ENCODE measurements at places on chromosomes 3 and 15.

DNA sequence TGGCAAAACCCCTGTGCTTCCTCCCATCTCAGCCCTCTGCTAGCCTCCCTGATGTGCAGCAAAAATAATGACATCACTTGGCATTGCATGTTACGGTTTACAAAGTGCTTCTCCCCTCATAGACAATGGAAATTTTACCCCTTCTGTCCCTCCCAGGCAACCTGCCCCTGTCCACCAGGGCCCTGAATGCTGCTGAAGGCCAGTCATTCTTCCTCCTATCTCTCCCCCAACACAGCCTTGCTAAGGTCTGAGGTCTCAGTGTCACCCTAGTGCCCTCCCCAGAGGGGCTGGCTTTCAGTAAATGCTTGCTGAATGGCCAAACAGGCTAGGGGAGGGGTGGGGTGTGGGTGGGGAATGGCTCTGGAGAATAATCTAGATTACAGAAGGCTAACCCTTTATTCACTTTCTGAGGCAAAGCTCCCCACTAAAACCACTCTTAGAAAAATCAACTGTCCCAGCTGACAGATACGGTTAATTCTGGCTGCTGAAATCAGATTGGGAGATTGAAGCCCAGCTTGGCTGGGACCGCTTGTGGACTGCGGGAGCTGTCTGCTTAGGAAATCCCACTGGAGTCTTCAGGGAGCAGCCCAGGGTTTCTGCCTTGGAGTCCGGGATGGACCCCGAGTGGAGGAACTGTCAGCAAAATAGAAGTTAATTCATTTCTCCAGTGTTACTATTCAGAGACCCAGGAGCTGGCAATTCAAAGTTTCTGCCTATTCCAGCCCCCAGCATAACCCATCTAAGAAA, 22.9 kb downstream of the ANP32A start:
- no peak for DNase-seq

DNA sequence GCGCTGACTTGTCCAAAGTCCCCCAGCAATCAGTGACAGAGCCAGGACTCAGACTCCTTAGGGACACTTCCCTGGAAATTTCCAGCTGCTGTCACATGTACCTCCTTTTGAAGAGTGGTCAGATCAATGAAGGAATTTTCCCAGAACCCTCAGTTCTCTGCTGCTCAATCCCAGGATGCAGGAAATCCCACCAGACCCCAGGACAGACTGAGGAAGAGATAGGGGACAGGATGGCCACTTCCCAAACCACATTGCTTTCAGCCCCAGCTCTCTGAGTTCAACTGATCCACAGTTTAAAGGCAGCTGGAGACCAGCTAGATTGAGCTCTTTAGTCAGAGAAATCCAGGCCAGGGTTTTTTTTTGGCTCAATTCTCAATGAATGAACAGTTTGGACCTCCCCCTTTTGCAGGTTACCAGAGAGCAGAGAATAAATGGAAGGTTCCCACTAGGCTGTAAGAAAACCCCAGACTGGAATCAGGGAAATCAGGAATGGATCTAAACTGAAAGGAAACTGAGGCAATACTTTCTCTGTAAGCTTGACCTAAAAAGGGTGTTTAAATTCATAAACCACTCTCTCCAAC, 1.5 kb downstream of the CYP1A1 start:
- no peak for DNase-seq

DNA sequence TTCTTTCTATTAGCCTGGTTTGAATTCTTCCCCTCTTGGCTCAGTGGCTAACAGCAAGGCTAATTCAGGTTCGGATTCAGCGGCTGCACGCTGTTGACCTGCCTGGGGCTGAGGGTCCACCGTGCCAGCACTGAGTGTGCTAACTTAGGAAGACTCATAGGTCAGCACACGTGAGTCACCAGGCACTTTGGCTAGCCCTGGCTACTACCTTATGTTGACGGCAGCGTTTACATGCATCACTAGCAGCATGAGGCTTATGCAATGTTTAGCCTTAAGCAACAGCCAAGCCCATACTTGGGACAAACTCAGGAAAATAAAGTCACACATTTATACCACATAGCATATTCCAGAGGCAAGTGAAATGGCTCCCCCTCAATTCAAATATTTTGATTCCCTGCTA, 137.7 kb downstream of the RAB11A start:
- DNase-seq: no peak

GRCh38 chr3:195168009-195168762, 102.8 kb downstream of the XXYLT1 start:
- no peak for DNase-seq

DNA sequence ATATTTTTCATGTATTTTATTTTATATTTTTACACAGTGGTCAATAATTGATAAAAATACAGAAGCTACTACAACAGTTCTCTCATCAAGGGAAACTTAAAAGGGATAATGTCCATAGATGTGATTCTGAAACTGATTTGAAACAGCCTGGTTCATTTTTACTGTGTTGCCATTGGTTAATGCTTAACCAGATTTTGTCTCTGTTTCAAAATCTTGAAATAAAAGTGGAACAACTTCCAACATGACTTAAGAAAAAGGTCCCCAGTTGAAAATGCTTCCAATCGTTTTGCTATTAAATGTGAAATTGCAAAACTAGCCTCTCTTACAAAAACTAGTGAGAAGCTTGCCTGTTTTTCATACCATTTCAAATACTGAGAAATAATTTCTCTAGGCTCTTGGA, 240.7 kb downstream of the LPP start:
- no peak for DNase-seq

DNA sequence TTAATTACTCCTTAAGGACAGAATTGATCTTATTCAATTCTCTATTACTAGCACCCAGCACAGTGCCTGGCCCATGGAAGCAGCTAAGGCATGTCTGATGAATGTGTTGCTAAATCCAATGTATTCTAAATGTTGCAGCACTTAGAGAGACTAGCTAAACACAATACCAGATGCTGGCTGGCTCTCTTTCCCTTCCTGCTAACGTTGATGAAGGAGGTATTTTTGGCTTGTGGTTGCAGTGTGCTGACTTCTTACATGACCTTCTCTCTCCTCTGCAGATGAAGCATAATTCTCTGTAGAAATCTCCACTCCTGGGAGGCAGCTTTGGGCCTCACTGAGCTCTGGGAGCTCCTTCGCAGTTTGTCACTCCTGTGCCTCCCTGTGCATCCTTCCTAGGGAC, 183.6 kb downstream of the PEX5L start:
- DNase-seq: no peak

GRCh38 chr3:186425788-186426730, 64.0 kb upstream of the DGKG start:
- DNase-seq: no peak

GRCh38 chr3:16875876-16876550, 8.7 kb upstream of the PLCL2 start:
- no peak for DNase-seq

- no peak for DNase-seq
Observed at GRCh38 chr3:14331251-14331650, 71.2 kb upstream of the SLC6A6 start.

DNA sequence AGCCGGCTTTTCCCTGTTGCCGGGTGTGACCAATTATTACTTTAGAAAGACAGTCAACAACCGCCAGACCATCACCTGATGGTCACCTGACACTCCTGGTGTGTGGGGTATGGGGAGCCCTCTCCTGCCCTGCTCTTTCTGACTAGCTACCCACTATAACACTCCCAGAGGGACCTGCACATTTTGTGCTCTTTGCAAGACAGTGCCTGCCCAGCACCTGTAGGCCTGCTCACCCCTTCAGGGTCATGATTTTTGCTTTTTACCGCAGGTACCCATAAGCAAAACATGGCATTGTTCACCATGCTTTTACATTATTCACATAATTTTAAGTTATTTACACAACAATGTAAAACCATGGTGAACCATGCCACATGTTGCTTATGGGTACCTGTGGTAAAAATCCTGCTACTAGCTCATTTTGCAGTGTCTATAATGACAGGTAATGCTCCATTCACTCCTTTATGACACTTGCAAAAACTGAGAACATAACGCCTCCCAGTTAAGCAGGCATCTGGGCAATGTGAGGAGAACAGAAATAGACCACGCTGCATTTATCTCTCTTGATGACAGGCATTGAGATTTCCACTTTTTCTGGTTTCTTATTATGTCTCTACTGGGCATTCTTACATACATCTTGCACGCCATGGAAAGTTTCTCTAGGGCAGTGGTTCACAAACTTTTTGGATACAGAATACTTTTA, 9.9 kb downstream of the CCRL2 start:
- DNase-seq: no peak

All from activated CD4-positive, CD25-positive, alpha-beta regulatory T cell treated with anti-CD3 and anti-CD28 coated beads, Interleukin-2, amount 50 U/mL, for 16 hours (primary cell).